Thyroid gland (tissue), 4 donors: ENCODE measurements at places on chromosomes 7 and 10. TPM values are rescaled to one million over a fixed set of nuclear protein-coding genes. Genes with fewer than 3 reads are reported as not detected.

The BTBD16 gene
- not detected for total RNA-seq

The UCMA gene
- not detected for total RNA-seq

DNA sequence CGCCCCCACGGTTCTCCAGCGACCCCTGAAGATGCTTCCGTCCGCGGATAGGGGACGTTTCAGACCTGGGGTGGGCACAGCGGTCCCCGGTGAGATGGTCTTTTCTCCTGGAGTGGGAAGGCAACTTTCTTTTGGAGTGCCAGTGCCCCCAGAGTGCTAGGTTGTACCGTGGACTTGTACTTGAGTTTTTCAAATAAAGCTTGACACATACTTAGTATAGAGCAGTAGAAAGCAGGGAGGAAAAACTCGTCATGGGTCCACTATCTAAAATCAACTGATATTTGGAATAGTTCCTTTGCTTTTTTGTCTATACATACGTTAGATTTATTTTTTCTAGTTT, 28.4 kb downstream of the RBM20 start:
- H3K36me3 ChIP-seq, result no peaks in the 10 kb centered on the region
- DNase-seq, result no peak
- peak overlapping the region; percentile 51 for H3K4me3 ChIP-seq
- H3K27me3 ChIP-seq, result no peaks in the 10 kb centered on the region

DNA sequence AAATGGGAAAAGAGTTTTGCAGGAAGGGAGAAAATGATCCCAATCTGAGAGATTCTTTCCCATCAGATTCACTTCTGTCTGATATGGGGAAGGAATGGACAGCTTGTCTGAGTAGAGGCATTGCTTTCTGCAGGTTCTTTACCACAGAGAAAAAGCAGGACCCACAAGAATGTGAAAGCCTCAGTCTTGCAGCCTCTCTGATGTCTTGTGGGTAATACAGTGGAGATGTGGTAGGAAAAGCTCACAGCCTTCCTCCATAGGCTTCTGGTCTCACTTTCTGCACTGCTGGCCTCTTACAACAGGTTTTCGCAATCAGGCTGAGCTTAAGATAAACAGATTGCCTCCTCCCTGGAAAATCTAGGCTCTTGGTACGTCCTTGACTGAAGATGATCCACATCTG, 551 bp downstream of the IFIT1 start:
- DNase-seq, result peak; percentile 22
- H3K36me3 ChIP-seq, result no peaks in the 10 kb centered on the region
- H3K4me1 ChIP-seq, result peaks cover 25% of the 10 kb centered on the region
- no peaks in the 10 kb centered on the region for H3K27me3 ChIP-seq
- H3K27ac ChIP-seq, result peak overlapping the region; percentile 86
- H3K4me3 ChIP-seq, result peak overlapping the region; percentile 76

DNA sequence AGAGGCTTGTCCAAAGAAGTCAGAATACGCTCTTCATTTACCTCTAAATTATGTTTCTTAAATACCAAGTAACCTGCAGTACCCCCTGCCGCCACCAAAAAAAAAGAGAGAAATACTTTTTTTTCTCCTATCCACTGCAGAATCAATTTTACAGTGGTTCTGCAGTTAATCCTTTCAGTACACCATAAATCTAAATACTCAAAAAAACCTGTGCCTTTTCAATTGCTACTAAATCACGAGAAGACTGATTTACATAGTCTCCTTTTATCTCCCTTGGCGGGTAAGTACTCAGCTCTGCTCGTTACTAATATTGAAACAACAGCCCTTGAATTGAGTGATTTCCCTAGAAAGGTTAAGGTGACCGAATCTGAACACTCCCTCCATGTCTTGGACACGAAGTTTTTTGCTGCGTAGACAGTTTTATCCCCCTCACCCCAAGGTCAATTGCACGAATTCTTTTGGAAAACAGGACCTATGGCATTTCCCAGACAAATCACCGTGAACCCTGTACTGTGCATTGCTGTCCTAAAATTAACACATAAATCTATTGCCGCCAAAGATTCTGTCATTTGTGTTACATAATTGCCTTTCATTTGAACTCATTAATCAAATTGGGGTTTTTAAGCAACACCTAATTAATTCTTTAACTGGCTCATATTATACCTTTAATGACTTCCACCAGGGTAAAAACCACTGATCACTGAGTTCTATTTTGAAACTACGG, 512 bp upstream of the VIM start:
- peak overlapping the region; percentile 76 for H3K4me3 ChIP-seq

- no peaks in the 10 kb centered on the region for H3K4me1 ChIP-seq
- DNase-seq, result no peak
- H3K4me3 ChIP-seq, result no peak overlapping the region
- H3K27me3 ChIP-seq, result no peaks in the 10 kb centered on the region
- H3K27ac ChIP-seq, result no peak overlapping the region
- H3K36me3 ChIP-seq, result no peaks in the 10 kb centered on the region
These were observed 55.3 kb downstream of the SLC25A13 start for GRCh38 chr7:96266580-96266979.

GRCh38 chr7:82443547-82444219, at the start of gene CACNA2D1:
TSS of gene CACNA2D1 (minus strand) at chr7:82443777.
- peak; percentile 89 for DNase-seq
- H3K4me1 ChIP-seq, result peaks cover 7% of the 10 kb centered on the region
- H3K4me3 ChIP-seq, result peak within 1 kb of the TSS; percentile 77
- H3K36me3 ChIP-seq, result no peaks in the 10 kb centered on the region
- H3K27ac ChIP-seq, result peak within 1 kb of the TSS; percentile 93

DNA sequence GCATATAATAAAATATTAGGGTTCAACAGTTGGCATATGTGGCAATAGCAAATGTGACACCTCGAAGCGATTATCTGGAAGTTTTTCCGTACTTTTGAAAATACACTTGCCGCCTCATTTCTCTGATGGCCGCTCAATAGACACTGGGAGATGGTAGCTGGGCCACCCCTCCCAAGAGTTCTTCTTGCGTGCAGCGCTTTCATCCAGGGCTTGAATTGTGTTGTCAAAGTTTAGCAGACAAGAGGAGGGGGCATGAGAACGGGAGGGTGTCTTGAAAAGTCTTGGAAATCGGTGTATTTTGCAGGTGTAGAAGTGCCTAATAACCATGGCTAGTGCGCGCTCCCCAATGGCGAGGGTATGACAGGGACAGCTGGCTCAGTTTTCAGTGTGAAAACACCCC, 8.5 kb downstream of the PTF1A start:
- H3K27ac ChIP-seq, result no peak overlapping the region
- peaks cover 17% of the 10 kb centered on the region for H3K27me3 ChIP-seq
- H3K4me1 ChIP-seq, result no peaks in the 10 kb centered on the region
- H3K36me3 ChIP-seq, result no peaks in the 10 kb centered on the region
- H3K4me3 ChIP-seq, result no peak overlapping the region

DNA sequence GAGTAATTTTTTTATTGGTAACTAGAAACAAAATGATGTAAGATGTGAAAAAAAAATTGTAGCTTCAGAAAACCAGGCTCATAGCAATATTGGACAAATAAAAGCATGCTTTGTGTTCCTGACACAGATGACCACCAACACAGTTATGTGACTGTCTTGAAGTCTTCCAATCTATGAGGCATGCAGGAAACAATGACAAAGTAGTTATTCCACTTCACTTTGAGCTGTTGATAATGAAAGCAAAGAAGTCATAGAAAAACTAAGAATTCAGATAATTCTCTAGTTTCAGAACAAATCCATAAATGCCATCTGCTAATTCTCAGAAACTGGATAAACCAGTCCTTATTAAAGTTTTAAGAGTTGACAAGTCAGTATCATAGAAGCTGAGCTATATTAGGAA, 378.4 kb upstream of the SEMA3D start:
- no peak overlapping the region for H3K27ac ChIP-seq
- H3K36me3 ChIP-seq, result no peaks in the 10 kb centered on the region
- H3K4me3 ChIP-seq, result no peak overlapping the region

DNA sequence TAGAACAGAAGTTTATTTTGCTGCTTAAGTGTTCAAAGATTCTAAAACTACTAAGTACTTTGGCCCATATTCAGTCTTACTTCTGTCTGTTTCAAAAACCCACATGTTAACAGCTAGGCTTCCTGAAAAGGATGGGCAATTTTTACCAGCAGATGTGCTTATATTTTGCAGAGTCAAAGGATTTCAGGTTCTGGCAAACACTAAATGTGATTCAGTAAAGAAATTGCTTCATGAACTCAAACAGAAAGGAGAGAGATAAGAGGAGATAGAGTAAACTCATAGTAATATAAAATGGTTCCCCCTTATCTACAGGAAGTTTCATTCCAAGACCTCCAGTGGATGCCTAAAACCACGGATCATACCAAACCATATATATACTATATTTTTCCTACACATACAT, 248.5 kb downstream of the AGMO start:
- no peaks in the 10 kb centered on the region for H3K36me3 ChIP-seq
- no peaks in the 10 kb centered on the region for H3K27me3 ChIP-seq
- no peak for DNase-seq
- H3K4me1 ChIP-seq, result no peaks in the 10 kb centered on the region
- H3K4me3 ChIP-seq, result no peak overlapping the region
- no peak overlapping the region for H3K27ac ChIP-seq
